Stimulated activated CD8-positive, alpha-beta memory T cell treated with anti-CD3 and anti-CD28 coated beads, Interleukin-15, amount 100 ng/mL, for 48 hours (primary cell): ENCODE measurements at places on chromosomes 11 and 22.
A peak's percentile ranks its signal among the peaks of the same experiment; 100 is the strongest.

- no peak for DNase-seq
Measured at GRCh38 chr11:86957976-86958646, 2.9 kb upstream of the FZD4 start.

DNA sequence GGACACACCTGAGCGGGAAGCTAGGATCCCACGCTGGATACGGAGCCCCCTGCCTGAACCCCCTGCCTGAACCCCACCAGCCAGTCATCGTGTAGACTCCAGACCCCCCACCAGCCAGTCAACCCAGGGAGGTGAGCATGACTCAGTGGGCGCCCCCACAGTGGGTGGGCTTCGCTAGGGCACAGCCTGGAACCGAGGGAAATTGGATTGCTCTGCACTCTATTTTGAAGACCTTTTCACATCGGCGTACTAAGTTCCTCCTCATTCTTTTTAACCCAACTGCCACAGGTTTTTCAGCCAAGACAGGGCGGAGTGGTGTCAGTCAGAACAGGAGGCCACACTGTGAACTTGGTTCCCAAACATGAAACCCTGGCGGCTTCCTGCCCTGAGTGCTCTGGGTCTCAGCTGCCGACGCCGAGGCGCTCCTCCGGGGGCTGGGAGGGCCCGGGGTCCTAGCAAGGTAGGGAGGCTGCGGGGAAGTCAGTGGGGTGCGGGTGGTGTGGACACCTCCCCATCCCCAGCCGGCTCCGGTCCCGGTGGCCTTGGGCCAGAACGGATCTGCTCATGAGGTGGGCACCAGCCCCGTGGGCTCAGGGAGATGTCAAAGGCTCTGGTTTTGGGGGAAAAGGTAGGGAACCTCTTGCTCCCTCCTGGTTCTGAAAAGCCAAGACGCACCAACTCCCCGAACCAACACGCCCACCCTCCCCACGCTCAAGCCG lies 57.0 kb downstream of the BRD1 start:
- DNase-seq = no peak

GRCh38 chr11:36037031-36037430 lies 93.2 kb downstream of the LDLRAD3 start:
- no peak for DNase-seq

- peak; percentile 29 for DNase-seq
Measured at GRCh38 chr11:2271077-2271326, 614 bp upstream of the ASCL2 start.

- DNase-seq = no peak
Measured at GRCh38 chr11:27255447-27255828, 107.6 kb downstream of the CCDC34 start.

GRCh38 chr11:105862736-105863367 lies 159.2 kb downstream of the MSANTD4 start:
- DNase-seq = no peak

DNA sequence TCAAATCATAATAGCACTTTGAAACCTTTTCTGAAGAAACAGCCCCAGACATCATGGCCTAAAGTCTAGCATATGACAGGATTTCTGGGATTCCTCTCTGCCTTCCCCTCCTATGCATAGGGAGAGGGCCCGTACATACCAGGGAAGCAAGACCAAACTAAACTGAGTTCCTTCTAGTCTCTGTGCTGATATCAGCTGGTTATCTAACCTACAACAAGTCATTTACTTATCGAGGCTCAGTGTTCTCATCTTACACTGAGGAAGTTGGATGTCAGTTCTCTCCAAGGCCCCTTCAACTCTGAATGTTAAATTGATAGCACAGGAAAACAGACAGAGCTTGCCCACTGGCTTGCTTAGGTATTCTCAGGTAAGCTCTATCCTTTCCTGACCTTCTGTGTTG lies 17.0 kb upstream of the GRIK4 start:
- DNase-seq = no peak

GRCh38 chr11:118216621-118217481 lies 8.0 kb downstream of the JAML start:
- DNase-seq = no peak

DNA sequence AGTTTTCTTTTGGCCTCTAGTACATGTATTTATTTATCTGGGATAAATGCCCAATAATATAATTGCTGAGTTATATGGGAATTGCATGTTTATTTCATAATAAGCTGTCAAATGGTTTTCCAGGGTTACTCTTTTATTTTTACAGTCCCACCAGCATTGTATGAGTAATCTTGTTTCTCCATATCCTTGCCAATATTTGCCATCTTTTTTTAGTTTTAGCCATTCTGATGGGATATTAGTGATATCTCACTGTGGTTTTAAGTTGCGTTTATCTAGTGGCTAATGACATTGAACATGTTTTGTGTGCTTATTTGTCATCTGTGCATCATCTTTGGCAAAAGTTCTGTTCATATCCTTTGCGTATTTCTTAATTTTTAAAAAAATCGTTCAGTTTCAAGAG lies 372.8 kb upstream of the CCDC179 start:
- DNase-seq = no peak

GRCh38 chr22:36073476-36073875 lies 44.9 kb upstream of the RBFOX2 start:
- no peak for DNase-seq

GRCh38 chr11:68584097-68584496 lies 100.2 kb upstream of the GAL start:
- DNase-seq = peak; percentile 28

DNA sequence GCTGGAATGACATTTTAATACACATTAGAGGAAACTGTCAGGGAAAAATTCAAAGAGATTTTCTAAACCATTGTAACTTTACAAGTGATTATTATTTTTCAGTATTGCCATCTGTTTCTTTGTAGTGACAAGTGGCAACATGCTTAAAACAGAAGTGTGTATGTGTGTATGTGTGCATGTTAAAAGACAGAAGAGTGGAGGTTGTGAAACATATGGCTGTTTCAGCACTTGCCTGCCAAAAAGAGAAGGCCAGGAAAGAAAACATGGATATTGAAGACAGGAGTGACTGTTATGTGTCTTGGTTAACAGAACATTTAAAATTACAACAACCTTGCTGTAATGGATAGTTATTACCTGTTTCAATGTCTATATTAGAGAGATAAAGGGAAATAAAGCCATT lies 24.3 kb upstream of the VWA5A start:
- DNase-seq = no peak

DNA sequence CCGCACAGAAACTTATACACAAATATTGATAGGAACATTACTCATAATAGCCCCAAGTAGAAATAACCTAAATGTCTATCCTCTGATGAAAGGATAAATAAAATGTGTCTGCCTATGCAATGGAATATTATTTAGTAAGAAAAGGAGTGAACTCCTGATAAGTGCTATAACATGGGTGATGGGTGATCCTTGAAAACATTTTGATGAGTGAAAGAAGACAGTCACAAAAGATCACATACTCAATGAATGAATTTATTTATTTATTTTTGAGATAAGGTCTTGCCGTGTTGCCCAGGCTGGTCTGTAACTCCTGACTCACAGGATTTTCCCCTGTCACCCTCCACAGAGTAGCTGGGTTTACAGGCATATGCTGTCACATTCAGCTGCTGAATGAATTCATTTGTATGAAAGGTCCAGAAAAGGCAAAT lies 17.3 kb downstream of the RNF121 start:
- DNase-seq = no peak

- DNase-seq = no peak
Measured at GRCh38 chr11:44531116-44531504, 34.4 kb upstream of the CD82 start.

- DNase-seq = no peak
Measured at GRCh38 chr11:57157624-57158023, 24.1 kb upstream of the LRRC55 start.

DNA sequence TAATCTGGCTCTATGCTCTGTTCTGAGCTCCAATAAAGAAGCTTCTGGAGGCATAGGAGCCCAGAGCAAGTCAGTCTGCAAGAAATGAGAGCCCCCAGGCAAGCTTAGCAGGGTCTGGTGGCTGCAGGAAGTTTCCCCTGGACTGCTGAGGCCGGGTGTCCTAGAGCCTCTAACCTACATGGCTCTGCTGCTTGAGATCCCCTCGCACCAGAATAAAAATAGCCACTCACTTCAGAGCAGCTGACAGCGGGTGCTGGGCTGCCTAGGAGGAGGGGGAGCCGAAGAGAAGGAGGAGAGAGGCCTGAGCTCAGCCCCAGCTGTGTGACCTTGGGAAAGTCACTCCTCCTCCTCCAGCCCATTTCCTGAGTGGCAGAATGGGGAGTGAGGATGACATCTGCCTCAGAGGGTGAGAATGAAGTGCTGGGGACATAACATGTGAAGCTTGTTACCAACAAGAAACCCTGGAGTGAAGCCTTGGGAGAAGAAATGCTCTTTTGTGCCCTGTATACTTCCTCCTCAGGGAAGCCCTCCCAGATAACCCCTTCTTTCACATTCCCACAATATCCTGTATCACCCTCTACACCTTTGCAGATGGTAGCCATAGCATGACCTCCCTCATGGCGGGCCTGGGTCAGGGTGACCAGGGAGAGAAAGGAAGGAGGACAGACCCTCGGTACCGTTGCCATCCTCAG lies 3.6 kb upstream of the INPP5J start:
- no peak for DNase-seq

DNA sequence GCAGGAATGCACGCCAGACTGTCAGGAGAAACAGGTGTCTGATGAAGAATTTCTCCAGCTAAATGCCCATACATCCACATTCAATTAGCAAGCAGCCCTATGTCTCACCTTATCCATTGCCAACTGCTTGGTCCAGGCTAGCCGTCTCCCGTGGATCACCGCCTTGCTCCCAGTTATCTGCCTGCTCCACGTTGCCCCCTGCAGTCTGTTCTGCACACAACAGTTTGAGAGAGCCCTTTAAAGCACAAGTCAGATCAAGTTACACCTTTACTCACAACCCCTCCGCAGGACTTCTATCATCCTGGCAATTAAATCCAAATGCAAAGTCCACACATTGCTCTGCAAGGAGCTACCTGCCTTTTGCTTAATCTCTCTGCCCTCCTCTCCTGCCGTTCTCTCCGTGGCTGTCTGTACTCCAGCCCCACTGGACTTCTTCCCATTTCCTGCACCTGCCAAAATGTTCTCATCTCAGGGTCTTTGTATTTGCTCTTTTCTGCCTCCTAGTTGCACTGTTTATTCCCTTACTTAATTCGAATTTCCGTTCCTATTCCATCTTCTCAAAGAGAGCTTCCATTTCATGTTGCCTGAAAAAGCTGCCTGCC lies 185.3 kb upstream of the LARGE1 start:
- DNase-seq = no peak

DNA sequence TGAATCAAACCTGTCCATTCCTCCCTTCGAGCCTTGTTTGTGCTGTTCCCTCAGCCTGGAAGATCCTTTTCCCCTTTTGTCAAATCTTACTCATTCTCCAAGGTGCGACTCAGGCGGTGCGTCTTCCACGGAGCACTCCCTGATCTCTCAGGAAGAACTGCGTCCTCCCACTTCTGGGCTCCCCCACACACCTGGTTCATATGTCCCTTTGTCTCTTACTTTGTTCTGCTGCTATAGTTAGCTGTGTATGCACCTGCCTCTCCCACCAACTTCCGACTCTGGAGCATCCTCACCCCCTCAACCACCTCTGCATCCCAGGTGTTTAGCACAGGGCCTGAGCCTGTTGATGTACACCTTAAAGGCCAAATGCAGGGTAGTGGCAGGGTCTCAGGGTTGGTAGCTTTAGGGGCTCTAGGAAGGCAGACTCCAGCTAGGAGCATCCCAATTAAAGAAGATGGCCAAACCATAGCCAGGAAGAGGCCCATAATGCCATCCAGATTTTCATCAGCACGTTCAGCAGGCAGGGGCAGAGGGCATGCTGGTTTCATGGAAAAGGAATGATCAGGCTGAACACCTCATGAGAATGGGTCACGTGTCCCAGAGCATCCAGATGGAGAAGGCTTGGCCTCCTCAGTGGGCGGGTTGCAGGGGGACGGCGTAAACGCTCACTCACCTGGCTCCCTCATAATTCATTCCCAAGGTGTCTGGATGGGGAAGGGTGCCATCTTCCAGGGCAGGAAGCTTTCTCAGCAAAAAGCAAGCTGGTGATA lies 20.1 kb downstream of the PTPN5 start:
- DNase-seq = no peak

- DNase-seq = no peak
Measured at GRCh38 chr11:130000552-130001176, 2.0 kb downstream of the PRDM10 start.

GRCh38 chr22:45341498-45341897 lies 31.8 kb downstream of the FAM118A start:
- DNase-seq = no peak

DNA sequence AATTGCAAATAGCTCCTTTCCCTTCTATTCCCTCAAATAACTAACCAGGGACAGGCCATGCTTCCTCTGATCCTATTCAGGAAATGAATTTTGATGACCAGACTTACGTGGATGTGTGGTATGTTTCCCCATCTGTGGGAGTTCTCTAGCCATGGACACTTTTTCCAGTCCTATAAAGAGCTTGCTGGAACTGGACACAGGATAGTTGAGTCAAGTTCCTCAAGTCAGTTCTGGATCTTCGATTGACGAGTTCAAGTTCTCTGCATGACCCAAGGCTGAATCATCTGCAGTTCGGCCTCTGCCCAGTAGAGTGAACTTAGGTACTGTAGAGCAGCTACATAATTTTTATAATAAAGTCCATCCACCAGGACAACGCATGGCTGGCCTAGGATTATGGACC lies 52.7 kb upstream of the CCND1 start:
- DNase-seq = no peak

DNA sequence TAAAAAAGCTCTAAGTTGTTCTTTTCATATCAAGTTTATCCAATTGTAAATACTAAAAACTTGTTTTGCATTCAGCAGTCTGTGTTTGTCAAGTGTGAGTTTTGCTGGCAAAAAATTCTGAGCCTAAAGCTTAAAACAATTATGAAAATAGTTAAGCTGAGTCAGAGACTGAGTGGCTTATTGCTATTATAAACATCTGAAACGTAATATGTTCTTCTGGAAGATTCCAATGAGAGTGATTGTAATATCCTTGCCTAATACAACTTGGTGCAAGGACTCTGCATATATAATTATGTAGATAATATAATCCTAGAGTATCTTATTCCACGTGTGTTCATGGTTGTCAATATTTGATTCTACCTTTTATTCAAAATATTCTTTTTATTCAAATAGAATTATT lies 14.1 kb upstream of the NUP50 start:
- DNase-seq = no peak

DNA sequence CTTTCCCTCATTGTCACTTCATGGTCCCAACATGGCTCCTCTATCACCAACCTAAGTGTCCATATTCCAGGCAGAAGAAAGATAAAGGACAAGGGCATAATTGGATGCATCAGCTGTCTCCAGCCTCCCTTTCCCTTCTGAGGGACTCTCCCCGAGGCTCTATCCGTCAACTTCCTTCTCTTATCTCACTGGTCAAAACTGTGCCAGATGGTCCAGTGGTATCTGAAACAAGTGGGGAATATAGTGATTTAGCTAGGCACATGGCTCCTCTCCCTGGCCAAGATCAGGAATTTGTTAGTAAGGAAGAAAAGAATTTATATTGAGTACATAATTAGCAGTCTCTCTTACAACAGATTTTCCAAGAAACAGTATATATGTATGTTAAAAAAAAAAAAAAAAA lies 12.6 kb upstream of the SPON1 start:
- no peak for DNase-seq
